Urinary bladder (tissue), 4 donors: ENCODE measurements at places on chromosomes 6 and 20.

- no peak for DNase-seq
Measured at GRCh38 chr6:45543298-45544235, 165.8 kb upstream of the SUPT3H start.

DNA sequence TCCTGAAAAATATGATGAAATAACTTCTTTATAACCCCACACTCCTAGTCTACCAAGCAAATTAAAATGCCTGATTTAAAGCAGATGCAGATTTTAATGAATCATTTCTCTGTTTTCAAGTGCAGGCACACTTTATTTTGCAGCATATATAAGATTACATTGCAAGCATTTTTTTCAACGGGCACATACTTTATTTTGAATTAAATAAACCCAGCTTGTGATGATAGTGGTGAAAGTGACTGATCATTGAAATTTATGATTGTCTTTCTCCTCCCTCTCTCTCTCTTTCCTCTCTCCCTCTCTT is 12.2 kb upstream of the MOXD1 start:
- DNase-seq: no peak

DNA sequence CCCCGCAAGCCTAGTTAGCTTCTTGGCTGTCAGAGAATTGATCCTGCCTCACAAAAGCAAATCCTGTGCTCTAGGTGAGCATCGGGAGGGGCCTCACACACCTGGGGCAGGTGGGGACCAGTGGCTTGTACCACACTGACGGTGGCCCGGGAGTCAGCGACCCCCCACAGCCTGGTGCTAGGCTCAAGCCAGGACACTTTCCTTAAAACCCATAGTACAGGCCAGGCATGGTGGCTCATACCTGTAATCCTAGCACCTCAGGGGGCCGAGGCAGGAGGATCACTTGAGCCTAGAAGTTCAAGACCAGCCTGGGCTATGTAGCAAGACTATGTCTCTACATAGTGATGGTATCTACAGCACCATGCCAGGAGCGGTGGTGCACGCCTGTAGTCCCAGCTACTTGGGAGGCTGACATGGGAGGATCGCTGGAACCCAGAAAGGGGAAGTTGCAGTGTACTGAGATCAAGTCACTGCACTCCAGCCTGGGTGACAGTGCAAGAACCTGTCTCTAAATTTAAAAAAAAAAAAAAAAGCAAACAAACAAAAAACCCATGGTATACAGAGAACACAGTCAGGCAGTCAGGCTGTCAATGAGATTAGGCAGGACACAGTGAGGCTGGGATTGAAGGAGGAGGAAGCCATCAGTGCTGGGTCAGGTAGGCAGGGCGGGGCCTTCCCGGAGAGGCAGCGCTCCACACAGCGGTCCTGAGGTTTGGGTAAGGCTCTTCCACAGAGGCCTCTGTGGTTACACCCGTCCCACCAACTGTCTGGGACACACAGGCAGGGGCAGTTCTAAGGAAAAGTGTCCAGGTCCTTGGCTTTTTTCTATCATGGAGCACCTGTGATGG is 41.3 kb downstream of the SYNJ2 start:
- no peak for DNase-seq

DNA sequence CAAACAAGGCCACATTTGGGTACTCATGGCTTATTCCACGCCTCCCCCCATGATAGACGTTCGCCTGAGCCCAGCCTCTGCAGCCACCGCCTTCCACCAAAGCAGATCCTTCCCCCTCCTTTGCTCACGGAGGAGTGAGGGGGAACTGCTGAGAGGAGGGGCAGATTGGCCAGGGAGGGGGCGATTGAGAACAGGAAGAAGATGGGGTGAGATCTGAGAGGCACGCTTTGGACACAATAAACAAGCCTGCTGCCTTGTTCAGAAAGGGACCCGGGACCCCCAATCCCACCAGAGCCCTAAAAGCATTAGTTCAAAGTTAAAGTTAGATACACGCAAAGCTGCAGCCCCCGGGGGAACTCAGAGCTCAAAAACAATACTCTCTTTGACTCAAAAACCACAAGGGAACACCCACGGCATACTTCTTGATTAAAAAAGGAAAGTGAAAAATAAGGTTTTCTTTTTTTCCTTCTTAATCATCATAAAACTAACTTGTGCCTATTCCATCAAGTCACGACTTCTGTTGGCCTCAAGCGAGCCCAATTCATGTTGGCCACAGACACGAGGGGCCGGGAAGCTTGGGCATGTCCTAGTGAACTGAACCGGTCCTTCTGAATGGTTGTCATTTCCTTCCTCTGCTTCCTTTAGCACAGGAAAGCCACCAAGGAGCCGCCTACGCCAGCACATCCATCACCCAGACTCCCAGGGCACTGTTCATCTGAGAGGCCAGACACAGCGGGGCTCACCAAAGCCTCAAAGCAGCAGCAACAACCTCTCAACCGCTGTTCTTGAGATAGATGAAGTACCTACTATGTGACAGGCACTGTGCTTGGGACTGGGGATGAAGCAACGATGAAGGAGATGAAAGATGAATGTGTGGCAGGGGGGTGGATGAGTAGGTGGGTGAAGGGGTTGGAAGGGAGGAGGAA is 44.7 kb downstream of the NFATC2 start:
- no peak for DNase-seq

- DNase-seq: no peak
Measured at GRCh38 chr20:13610184-13610583, 28.5 kb downstream of the TASP1 start.

- DNase-seq: no peak
Measured at GRCh38 chr20:47248448-47248966, 108.0 kb downstream of the ZMYND8 start.

DNA sequence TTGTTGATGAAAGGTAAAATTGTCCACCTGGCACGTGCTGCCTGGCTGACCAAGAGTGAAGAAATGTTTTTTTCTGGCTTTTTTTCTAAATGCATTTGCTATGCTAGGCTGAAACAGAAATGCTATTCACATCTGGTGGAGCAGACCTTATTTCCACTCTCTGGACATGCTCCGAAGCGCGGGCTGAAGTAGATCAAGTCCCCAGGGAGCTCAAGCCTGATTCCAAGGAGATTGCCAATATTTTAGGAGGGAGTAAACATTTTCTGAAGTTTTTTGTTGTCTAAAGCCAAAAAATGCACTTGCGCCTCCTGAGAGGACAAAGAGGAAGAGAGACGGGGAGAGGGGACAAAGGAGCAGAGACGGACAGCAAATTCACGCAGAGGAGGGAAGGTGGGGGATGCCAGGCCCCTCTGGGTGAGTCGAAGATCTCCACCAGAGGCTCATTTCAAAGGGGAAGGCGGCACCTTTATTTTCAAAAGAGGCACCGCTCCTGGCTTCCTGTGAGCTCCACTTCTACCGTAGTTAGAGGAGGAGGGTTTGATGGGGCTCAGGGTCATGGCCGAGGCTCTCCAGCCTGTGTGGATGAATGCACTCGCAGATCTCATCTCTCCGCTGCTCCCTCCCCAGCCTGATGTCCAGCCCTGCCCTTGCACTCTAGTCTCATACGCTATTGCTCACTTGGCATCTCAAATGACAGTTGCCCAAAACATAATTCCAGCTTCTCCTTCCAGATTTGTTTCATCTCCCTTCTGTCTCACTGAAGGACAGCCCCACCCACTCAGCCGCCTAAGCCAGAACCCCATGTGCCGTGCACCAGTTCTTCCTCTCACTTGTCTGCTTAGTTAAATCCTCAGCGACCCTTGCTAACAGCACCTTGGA is 23.1 kb upstream of the SMOC2 start:
- no peak for DNase-seq

DNA sequence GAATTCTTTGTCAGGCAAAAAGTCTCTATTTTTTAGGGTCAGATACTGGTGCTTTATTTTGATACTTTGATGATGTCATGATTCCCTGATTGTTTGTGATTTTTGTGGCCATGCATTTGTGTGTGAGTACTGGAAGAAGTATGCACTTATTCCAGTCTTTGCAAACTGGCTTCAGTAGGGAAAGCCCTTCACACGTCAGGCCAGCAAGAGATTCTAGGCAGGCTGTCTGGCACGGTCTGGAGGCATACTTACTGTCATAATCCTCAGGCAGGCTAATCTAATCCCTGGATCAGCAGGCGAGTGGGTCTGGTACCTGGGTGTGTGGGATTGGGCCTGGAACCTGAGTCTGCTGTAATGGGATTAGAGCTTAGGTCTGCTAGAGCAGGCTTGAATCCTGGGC is 391.8 kb upstream of the MMS22L start:
- no peak for DNase-seq

DNA sequence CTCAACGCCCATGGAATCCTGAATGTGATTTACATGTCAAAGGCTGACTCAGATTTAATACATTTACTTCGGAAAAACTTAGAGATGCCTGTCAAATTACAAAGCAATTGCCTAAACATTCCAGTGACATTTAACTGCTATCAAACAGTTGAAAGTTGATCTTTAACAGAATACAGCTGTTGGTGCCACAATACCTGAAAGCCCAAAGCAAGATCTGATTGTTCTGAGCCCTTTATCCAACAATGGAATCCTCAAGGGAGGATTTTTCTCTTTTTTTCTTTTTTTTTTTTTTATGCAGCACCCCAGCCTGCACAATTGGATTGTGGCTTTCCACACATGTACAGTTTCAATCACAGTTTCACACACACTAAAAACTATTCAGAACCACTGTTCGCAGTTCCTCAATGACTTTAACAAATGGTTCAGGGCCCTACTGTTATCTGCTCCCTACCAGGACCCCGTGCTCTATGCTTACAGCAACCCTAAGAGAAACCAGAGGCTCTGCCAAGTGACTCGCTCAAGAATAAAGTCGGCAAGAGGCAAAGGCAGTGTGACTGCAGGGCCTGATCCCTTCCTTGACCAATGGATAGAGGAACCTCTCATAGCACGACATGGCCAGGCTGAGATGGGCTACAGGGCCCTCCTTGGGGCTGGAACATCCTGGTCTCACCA is 33.3 kb downstream of the EPB41L2 start:
- no peak for DNase-seq

DNA sequence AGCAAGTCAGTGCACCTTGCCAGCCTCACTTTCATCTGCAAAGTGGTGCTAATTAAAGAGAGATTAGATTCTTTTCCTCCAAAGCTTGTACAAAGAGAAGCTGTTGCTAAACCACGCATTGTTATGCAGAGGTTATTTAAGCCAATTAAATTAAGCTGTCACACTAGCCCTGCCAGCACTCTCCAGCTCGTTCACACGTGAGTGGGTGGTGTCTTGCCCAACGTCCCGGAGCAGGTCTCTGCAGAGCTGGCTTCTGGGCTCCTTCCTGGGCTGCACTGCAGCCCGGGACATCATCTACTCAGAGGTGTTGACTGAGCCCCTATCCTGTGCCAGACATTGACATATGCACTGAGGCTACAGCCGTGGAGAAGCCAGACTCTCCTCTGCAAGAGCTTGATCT is 401.6 kb upstream of the SULF2 start:
- DNase-seq: no peak

GRCh38 chr20:60206259-60206658 is 248.0 kb downstream of the CDH26 start:
- no peak for DNase-seq

DNA sequence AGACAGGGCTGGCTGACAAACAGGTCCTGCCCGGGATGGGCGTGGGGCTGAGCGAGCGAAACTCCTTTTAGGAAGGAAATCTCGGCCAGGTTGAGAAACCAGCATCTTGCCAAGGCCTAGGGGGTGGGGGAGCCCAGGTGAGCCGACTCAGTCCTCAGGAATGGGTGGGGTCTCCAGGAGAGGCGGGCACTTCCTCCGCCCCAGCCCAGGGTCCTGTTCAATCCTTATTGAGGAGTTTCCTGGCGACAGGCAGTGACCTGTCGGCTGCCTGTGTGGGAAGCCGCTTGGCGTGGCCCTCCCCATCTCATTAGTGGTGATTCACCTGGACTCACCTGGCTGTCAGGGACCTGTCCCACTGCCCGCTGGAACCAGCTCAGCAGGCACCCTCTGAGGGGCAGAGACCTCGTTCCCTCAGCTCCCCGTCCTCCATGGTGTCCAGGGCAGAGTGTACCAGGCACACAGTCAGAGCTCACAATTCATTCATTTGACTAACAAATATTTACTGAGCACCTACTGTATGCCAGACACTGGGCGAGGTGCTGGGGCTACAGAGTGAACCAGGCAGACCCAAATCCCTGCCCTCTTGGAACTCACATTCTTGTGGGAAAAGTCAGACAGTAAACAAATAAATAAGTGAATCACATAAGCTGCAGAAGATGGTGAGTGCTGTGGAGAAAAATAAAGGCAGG is 51.1 kb downstream of the FGD2 start:
- DNase-seq: no peak

DNA sequence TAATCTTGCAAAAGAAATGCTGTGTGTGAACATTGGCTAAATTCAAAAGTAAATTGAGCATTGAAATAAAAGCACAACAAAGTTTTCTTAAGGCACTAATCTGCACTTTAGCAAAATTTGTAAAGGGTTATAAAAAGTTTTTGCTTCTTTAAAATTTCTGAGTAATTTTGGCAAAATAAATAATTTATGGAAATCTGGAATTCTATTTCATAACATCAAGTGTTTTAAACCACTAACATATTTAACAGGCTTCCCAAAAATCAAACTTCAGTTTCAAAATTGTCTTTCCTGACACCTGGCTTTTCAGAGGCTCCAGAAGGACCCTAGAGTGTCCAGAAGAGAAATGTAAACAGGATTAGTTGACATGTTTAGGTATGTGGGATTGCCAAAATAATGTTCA is 4.5 kb upstream of the RNGTT start:
- no peak for DNase-seq

GRCh38 chr6:48110436-48111142 is 408 bp downstream of the PTCHD4 start:
- no peak for DNase-seq

- DNase-seq: no peak
Measured at GRCh38 chr20:63808964-63809674, 21.9 kb downstream of the ZBTB46 start.

- no peak for DNase-seq
Measured at GRCh38 chr6:123017104-123017682, 21.2 kb downstream of the CLVS2 start.

DNA sequence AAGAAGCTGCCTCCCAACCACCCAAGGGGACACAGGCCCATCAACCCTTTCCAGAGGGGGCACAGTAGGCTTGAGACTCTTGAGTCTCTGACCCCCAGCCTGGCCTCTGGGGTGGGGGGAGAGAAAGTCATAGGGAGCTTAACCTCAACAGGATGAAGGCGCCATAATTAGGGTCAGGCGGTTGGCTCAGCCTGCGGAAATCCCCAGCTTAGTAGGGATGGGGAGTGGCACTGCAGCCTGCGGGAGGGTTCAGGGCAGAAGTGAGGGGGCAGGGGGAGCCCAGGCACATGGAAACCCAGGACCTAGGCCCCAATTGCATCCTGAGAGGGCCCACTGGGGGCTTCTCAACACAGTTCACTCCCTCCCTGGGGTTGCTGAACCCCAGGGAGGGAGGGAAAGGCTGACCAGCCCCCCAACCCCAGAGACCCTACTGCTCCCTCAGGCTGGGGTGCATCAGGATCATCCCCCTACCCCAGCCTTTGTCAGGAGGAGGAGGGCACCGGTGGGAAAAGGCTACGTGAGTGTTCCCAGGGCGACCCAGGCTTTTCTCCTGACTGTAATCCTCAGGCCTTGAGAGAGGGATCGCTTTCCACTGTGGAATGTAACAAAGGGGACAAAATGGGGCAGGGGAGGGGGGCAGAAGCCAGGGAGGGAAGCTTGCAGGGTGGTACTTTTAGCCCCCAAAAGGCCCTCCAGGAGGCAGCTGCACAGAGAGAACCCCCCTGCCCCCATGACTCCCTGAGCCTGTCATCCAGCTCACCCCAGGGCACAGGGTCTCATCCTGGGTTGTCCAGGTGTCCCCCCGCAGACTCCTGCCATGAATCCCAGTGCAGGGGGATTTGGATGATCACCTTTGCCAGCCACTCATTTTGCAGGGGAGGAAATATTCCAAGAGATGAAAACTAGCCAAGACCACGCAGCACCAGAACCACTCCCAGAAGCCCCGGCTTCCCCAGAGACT is 46.4 kb downstream of the MRPL14 start:
- DNase-seq: no peak

GRCh38 chr20:1468117-1468624 is 1.5 kb upstream of the NSFL1C start:
- no peak for DNase-seq
